BJ (cell line): ENCODE measurements at places on chromosomes 2 and 18.

DNA sequence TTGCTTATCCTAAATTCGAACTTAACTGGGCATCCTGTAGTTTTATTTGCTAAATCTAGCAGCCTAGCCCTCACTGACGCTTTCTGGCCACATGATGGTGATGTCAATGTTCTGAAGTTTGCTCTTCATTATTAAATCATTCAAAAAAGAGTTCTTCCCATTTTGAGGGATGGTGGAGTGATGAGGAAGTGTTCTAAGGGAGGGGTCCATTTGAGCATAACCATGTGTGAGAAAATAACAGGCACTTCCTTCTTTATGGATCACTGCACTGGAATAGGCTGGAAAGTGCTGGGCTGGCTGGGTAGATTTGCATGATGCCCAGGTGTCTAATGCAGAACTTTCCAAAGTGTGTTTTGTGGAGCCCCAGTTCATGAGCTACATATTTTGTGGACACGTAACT is 74.2 kb downstream of the TNFRSF11A start:
- no peak for DNase-seq

- no peak for DNase-seq
These were observed 7.1 kb downstream of the TMEM182 start for GRCh38 chr2:102768892-102769291.

DNA sequence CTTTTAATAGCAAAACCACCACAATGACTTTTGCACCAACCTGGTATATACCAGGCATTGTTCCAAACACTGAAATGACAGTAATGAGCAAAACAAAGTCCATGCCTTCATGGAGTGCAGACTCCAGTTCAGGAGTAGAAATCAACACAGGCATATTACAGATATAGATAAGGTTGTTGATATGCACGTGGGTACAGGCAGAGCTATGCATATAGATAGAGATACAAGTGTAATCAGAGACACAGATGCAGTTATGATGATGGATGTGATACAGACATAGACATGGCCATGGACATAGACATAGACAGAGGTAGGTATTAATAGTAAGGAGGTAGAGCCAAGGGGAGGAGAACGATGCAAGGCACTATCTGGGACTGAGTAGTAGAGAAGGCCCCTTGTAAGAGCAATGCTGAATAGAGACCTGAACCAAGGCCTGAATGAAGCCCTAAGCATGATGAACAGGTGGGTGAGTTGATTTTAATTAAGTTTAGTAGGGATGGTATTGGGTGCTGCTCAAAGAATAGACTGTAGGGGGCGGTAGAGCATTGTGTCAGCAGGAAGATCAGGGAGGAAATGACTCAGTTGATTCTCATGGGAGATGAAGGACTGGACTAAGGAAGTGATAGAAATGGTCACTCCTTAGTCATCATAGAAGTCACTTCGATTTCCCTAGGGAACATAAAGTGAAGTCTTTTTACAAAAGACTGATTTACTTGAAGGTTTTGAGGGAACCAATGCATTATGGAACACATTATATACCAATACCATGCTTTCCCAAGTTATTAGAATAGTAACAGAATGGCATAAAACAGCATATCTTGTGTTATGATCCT is 39.4 kb downstream of the CMPK2 start:
- DNase-seq, result peak; percentile 10

DNA sequence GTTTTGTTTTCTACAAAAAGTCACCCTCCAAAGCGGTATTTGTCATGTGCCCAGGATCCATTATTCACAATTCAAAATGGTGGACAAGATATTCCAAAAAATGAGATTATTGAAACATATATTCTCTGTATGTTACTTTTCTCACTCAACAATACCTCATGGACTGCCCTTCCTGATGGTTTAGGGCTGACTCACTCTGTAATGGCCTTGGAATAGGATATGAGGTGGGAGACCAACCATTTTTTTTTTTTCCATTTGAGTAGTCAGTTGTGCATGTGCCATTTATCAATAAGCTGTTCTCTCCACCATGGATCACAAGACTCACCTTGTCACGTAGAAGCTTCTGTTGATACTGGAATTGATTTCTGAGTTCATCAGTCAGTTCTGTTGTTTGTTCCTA is 64.5 kb downstream of the LYPD6 start:
- DNase-seq, result no peak
